ENCODE measurements at places on chromosomes 5 and 9.

- DNase-seq = no peak
These were observed 19.1 kb downstream of the IQGAP2 start for GRCh38 chr5:76422227-76422626.

DNA sequence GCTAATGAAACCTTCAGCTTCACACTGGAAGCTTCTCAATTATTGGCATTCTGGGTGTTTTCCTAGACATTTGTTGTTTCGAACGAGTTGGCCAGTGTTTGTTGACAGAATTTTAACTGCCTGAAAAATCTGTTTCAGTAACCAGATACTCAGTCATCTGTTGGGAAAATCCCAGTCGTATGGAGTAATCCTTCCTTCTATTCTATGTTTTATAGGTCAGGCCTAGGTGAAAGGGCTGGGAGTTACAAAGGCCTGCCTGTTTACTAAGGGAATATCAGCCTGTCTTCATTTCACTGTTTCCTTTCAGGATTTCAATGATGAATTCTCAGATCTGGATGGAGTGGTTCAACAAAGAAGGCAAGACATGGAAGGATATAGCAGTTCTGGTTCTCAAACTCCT lies 59.9 kb downstream of the GRAMD2B start:
- DNase-seq = no peak

GRCh38 chr5:179893958-179894895 lies 13.5 kb downstream of the TBC1D9B start:
- DNase-seq = no peak

GRCh38 chr9:130499804-130500263 lies 55.1 kb downstream of the ASS1 start:
- no peak for DNase-seq

DNA sequence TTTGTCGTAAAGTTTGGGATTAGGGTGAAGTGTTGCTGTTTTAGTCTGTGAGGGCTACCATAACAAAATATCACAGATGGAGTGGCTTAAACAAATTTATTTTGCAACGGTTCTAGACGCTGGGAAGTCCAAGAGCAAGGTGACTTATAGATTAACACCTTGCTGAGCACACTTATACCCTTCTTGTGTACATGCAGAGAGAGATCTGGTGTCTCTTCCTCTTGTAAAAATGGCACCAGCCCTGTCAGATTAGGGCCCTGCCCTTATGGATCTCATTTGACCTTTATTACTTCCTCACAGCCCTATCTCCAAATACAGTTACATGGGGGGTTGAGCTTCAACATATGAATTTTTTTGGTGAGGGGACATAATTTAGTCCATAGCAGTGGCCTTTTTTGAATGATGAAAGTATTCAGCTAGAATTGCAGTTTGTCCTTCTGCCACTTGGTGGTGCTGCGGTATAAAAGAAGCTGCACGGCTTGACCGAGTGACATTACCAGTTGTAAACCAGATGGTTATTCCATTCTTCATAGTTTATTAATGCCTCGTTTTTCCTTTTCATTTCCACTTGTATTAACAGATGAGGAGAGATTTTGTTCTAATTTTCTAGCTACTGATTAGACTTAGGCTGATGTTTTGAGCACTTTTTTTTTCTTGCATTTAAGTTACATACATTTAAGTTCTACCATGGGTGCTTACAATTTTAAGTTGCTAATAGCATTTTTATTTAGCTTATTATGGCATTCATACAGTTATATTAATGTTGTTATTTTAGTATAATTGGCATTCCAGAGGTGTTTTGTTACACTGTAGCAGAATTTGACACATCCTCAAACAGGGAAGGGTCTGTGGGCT lies 19.4 kb downstream of the DCP2 start:
- peak; percentile 74 for DNase-seq

DNA sequence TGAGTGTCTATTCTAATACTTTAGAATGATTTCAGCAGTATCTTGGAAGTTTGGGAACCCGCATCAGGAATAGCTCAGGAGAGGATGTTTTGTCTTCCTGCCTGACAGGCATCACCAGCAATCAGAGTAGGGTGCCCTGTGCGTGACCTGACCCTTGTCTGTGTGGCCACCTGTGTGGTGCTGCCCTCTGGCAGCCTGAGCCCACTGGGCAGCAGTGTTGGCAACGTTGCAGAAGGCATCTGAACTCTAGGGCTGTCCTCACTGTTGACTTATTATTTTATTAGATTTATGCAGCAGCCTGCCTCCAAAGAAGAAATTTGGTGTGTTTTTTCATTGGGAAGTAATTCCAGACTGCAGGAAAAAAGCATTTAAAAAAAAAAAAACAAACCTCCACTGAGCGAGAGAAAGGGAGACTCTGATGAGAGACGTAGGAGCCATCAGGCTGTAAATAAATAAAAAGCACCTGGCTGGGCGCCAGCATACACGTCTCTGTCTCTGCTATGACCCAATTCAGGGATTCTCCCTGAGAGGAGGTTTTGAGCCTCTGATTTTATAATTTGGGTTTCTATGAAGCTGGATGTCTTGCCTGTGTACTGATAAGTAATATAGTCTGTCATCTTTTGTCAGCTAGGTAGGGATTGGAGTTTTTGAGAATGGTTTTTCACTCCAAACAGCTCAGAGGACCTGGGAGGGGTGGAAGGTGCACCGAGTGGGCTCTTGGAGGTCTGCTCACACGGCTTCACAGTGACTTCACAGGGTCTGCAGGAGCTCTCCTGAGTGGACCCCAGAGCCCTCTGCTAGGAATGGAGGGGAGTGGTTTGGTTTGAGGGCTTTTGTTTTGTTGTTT lies 49.0 kb downstream of the FAM78A start:
- no peak for DNase-seq

- DNase-seq = no peak
These were observed 254.3 kb upstream of the PDE4D start for GRCh38 chr5:60147791-60148190.

- no peak for DNase-seq
These were observed 149.5 kb upstream of the LHFPL2 start for GRCh38 chr5:78797936-78798672.

DNA sequence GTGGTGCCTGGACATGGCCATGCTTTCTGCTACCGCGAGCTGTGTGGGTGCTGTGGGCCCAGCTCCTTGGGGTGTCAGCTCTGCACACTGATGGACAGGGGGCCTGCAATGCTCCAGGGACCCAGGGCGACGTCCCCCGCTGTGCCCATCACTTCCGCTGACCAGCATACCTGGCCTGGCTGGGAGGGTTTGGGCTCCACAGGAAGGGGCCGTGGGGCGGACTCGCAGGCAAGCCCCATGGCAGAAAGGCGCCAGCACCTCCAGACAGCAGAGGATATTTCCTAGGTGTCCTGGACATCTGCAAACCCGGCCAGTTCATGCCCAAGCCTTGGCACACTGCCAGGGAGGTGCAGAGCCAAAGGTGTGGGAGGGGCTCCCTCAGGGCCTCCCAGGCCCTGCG lies 295.8 kb upstream of the IRX4 start:
- DNase-seq = peak; percentile 48

GRCh38 chr5:179812997-179813607 lies 6.4 kb upstream of the MGAT4B start:
- DNase-seq = no peak

DNA sequence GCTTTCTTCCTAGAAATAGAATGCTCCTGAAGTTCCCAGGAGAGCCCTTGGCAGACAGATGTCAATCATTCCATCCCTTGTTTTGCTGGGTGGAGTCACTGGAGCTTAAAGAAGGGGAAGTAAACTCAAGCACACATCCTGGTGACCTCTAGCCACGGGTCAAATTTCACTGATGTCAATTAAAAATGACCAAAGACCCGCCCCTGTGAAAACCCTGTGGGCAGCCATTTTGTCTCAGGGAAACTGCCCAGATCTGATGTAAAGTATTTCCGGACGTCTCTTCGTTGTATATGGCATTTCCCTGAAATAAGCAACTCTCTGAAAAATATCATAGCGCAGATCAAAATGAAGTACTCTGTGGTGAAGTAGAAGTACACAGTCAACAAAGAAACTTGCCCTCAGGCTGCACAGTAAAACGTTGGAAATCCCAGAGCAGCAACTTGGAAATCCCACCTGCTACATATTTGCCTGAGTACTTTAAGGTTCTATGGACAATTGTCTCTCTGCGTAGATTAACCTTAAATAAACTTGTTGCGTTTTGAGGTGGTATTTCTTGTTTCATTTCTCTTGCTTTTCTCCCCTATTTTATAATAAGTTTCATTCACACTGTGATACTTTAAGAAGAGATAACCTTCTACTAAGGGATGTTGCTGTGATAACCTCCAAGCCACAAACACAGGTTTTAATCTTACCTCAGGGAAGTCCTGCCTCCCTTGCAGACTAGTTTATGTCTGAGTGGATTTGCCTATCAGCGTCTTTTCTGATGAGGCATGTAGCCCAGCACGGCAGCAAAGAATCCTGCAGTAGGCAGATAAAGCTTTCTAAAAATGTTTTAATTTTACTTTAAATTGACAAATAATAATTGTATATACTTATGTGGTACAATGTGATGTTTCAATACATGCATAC lies 60.9 kb upstream of the PIP5K1B start:
- DNase-seq = no peak

GRCh38 chr9:124414612-124415011 lies 630 bp downstream of the PSMB7 start:
- no peak for DNase-seq

DNA sequence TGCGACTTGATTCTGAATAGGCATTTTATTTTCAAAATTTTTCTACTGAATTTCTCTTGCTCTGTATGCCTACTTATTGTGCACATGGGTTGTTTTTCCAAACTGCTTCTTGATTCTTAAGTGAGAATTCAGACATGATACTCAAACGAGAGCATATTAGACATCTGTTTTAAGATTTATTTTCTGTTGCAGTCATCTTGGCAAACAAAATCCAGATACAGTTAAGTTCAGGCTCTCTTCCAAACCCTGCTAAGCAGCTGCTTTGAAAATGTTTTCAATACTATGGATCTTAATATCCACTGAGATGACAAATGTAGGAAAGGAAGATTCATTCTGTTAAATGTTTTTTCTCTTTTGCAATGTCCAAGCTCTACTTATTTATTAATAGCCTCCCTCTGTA lies 4.5 kb downstream of the TMEM215 start:
- no peak for DNase-seq

DNA sequence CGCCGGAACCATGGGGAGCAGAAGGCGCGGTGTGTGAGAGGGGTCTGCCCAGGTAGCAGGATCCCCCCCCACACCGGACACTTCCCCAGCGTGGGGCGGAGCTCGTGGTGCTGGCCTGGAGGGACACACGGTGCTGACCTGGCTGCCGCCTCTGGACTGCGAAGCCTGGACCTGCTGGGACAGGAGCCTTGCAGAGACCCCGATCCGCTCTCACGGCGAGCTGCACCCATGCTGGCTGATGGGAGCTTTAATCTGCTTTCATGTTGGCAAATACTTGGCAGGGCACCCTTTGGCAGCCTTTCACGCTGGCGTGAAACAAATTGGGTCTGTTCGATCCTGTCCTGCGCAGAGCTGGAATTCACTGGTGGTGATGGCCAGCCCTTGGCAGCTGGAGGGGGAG lies 7.4 kb downstream of the NKD2 start:
- no peak for DNase-seq

DNA sequence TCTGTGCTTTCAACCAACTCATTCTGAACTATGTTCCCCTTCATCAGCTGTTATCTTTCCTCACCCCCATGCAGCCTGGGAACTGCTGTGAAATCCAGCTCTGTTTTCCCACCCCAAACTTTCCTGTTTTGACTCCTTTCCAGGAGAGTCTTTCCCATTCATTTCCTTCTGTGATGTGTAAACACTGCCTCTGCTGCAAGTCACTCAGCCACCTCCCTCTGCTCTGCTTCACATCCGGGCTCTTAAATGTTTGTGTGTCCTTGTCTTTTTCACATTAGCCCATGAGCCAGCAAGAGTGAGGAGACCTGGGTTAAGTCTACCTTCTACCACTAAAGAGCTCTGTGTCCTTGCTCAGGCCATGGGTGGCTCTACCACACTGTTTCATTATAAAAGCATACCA lies 137.5 kb downstream of the ICE1 start:
- DNase-seq = no peak

DNA sequence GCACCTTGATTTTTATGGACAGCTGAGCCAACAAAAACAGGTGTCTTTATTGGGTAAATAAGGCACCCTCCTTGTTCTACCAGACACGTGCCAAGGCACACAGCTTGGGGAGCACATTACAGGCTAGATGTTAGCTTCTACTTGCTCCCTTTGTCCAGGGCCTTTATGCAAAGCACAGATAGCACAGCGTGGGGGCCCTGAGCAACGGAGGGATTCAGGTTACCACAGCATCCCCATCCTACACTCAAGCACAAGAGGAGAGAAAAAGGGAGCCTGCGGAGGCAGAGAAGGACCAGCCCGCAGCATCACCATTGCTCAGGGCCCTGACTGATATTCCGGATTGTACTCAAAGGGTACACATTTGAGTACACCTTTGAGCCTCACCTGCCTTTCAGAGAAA lies 181.7 kb upstream of the KIF2A start:
- no peak for DNase-seq

GRCh38 chr5:175377816-175378215 lies 66.2 kb downstream of the DRD1 start:
- DNase-seq = no peak

GRCh38 chr9:28121366-28121765 lies 548.1 kb upstream of the C9orf72 start:
- DNase-seq = no peak

GRCh38 chr9:131721076-131721475 lies 18.8 kb downstream of the RAPGEF1 start:
- DNase-seq = no peak

- DNase-seq = peak; percentile 72
These were observed 46.4 kb downstream of the ERMP1 start for GRCh38 chr9:5786370-5787127.

- no peak for DNase-seq
These were observed 478.6 kb upstream of the WWC1 start for GRCh38 chr5:167812871-167813270.

DNA sequence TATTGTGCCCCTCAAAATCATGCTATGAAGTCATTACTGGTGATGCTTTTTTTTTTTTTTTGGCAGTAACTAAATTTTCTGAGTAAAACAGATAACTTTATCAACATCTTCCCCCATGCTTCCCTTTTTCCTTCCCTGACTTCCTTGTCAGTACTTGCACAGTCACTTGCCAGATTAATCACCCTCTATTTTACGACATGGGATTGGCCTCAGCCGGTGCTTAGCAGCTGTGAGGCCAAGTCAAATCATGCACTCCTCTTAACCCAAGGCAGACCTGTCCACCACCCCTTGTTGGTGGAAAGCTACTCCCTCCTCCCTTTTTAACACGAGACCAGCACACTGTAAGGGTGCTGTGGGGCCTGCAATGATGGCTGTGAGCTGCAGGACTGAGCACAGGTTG lies 118.0 kb upstream of the OTULINL start:
- DNase-seq = peak; percentile 64

GRCh38 chr9:94161673-94162072 lies 77.4 kb downstream of the PTPDC1 start:
- no peak for DNase-seq

DNA sequence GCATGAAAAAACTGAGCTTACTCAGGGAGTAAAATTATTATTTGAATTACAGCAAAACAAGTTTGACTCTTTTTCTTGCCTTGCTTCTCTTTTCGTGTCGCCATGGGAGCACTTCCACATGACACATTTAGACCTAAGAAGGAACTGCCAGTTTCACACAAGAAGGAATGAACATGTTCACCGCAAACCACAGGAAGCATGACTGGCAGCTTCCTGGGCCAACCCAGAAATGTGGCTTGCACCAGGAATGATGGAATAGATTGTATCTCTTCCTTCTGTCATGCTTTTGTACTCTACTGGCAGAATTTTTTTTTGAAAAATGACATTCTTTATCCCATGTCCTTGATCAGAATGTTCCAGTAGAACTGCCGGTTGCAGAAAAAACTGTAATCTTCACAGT lies 32.9 kb upstream of the MAN2A1 start:
- peak; percentile 63 for DNase-seq
